Esophagus squamous epithelium (tissue), 5 donors: ENCODE measurements at places on chromosomes 1 and 21.

DNA sequence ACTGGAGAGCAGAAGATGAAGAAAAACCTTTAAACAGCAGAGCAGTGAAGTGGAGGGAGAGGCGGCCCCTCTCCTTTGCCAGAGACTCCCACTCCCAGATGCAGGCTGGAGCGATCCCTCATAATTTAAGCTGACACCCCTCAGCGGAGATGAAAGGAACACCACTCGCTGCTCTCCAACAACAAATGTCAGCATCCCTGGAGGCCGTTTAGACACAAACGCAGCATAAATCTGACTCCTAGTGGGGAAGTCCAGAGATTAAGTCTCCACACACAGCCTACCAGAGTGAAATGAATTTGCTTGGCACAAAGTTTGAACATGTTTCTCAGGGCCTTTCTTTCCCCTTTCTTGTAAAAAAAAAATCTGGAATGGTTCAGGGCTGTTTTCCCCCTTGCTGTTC lies 137.8 kb downstream of the LMX1A start:
- DNase-seq = no peak

DNA sequence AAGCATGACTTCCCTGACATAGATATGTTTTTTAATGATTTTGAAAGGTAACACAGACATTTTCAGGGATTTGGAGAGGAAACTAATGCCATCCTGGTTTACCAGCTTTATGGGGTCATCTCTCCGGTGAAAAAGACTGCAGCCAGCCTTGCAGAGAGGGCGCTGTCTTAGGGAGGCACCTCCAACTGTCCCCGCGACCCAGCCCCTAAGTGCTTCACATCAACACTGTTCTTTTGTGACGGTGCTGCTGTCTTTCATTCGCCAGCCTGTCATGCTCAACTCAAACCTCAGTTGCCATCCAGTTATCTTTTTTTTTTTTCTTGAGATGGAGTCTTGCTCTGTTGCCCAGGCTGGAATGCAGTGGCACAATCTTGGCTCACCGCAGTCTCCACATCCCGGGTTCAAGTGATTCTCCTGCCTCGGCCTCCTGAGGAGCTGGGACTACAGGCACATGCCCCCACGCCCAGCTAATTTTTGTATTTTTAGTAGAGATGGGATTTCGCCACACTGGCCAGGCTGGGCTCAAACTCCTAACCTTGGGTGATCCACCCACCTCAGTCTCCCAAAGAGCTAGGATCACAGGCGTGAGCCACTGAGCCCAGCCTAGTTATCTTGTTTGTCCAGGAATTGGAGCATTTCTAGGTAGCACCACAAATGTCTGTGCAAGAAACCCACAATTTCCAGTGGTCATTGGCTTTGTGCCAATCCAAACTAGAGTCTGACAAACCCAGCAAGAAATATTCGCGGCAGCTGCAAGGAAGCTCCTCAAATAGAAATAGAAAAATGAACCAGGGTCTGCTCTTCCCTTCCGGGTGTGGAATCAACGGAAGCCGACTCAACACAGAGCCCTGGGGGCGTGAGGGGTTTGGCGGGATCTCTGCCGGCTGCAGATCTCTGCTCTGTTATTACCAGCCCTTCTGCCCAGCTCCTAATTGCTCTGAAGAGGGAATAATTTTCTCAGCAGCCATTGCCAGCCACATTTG lies 24.2 kb downstream of the PDE9A start:
- no peak for DNase-seq

- no peak for DNase-seq
Observed at GRCh38 chr1:41108696-41109275, 87.3 kb upstream of the SLFNL1 start.

GRCh38 chr21:44380876-44381275 lies 27.5 kb downstream of the TRPM2 start:
- DNase-seq = no peak

DNA sequence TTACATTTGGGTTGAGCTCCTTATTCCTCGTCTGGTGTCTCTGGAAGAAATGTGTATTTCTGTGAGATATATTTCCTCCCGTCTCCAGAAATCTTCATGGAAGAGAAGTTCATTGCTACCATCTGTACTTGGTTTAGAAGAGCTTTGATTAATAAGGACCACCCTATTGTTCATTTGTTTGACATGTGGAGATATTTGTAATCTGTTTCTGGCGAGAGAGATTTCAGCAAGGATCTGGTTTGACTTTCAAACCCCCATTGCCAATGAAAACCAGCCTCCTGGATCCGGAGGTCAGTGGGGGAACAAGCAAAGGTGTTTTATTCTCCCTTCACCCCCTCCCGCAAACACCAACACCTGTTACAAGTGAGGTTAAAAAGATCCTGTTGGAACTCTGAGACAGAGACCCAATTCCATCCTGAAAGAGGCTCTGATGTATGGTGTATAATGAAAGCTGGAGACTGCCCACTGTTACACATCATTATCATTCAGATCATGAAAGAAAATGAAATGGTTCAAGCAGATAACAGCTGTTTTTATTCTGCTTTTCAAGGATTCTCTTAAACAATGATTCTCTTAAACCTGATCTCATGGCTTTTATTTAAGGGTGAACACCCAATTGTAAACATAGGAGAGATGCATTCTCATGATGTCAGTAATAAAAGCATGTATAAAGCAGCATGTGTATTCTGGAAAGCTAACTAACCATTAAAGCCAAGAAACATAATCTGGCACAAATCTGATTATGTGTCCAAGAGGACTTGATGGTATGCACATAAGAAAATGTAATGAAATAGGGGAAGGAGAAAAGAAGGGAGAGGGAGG lies 393.5 kb upstream of the ADGRL2 start:
- no peak for DNase-seq
